ENCODE measurements at places on chromosomes 12 and 14. TPM values are rescaled to one million over a fixed set of nuclear protein-coding genes. Genes with fewer than 3 reads are reported as not detected.

- DNase-seq = no peak
Measured at GRCh38 chr12:54692353-54692752, 44.2 kb upstream of the DCD start.

DNA sequence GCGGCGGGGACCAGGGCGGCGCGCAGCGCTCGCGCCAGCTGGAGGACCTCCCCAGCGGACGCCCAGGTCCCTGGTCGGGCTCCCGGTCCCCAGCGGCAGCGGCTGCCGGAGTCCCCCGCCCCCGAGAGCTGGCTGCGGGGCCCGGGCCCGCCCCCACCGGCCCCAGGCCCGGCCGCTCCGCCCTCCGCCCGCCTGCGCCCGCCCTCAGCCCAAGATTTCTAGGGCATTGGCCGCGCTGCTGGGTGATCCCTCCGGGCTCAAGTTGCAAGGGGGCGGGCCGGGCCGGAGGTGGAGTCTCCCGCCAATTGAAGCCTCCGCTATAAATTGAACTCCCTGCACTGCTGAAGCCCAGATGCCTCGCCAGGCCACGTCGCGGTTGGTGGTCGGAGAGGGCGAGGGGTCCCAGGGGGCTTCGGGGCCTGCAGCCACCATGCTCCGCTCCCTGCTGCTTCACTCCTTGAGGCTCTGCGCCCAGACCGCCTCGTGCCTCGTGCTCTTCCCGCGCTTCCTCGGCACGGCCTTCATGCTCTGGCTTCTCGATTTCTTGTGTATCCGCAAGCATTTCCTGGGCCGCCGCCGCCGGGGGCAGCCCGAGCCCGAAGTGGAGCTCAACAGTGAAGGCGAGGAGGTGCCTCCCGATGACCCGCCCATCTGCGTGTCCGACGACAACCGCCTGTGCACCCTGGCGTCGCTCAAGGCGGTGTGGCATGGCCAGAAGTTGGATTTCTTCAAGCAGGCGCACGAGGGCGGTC, at the start of gene DIO3:
Gene DIO3 (plus strand): TSS at position 351 of the 752 bp plus-strand sequence.
- DNase-seq = no peak

Gene MDGA2
- not detected for total RNA-seq

DNA sequence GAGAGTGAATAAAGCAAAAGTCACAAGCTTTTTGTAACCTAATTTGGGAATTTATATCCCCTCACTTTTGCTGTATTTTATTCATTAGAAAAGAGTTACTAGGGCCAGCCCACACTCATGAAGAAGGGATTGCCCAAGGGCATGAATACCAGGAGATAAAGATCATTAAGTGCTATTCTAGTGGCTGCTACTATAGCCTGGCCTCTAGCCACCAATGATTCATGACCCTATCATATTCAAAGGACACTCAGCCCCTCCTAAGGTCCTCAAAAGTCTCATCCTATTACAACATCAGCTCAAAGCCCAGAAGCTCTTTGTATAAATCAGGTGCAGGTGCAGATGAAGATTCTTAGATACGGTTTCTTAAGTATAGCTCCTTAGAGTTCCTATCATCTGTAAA, 518.1 kb downstream of the TRHDE start:
- DNase-seq = no peak

Data from upper lobe of left lung (tissue), 6 donors.